ENCODE measurements at places on chromosomes 1 and 21.

GRCh38 chr1:2800664-2801045 lies 838 bp downstream of the TTC34 start:
- no peak for DNase-seq

- peak; percentile 60 for DNase-seq
Observed at GRCh38 chr1:200306944-200307754, 102.7 kb downstream of the ZNF281 start.

GRCh38 chr1:156528875-156529425 lies 28.4 kb upstream of the MEF2D start:
- no peak for DNase-seq

GRCh38 chr1:175174309-175175102 lies 18.1 kb downstream of the KIAA0040 start:
- no peak for DNase-seq

GRCh38 chr1:243413431-243414151 lies 157.8 kb downstream of the SDCCAG8 start:
- DNase-seq: no peak

DNA sequence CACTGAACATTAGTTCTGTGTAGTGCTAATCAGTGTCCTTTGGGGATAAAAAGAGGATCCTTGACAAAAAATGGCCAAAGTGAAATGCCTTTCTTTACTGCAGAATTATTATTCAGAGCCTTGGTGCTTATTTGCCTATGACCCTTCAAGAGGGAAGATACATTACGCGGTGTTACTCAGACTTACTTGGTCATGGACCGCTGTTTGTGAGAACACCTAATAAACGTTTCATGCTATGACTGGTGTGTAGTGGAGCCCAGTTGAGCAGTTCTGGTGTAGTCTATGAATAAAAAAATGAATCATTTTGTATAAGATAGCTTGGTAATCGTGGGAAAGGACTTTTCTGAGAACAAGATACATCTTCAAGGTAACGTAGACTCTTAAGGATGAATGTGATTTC lies 8.3 kb downstream of the NFYC start:
- no peak for DNase-seq

DNA sequence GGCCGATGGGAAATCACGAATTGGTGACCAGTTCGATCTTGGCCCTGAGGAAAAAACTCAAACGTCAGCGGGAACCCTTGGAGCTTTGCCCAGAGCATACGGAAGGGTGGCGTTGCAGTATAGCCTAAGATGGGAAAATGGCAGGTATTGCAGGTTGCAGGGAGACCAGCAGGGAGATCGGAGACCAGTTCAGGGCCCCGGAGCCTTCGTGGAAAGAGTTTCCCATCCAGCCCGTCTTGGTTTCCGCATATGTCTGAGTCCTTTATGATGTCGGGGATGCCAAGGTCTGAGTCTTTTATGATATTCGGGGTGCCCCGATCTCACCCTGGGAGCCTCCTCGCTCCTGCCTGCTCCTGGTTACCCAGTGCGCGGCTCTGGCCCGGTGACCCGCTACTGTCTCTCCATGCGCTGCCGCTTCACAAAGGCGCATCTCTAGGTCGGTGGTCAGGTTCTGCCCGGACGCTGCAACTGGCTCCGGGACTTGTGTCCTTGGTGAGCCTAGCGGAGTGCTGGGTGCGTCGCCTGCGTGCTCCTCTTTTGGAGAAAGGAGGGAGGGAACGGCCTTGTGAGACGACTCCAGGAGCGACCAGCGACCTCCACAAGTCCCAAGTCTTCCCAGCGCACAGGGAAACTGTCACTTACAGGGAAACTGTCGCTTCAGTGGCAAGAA lies 94.2 kb downstream of the PRKAB2 start:
- no peak for DNase-seq

- DNase-seq: no peak
Observed at GRCh38 chr1:30700528-30701257, 22.7 kb downstream of the MATN1 start.

DNA sequence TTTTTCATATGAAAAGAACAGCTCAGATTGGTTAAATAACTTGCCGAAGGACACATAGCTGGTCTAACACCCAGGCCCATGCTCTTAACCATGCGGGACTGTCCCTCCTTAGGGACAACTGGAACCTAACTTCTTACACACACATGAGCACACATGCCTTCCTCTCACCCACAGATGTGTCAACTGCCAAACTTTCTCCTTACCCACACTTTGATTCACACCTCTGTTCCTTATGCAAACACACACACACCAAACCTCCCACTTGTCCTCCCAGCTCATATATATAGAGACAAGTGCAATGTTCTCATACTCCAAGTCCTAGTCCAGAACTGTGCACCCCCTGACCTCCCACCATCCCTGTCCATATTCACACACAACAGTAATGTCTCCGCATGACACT lies 4.3 kb downstream of the RAB25 start:
- DNase-seq: no peak

- no peak for DNase-seq
Observed at GRCh38 chr1:54559771-54560231, 11.8 kb downstream of the ACOT11 start.

GRCh38 chr1:159247266-159247665 lies 42.6 kb downstream of the ACKR1 start:
- DNase-seq: no peak

DNA sequence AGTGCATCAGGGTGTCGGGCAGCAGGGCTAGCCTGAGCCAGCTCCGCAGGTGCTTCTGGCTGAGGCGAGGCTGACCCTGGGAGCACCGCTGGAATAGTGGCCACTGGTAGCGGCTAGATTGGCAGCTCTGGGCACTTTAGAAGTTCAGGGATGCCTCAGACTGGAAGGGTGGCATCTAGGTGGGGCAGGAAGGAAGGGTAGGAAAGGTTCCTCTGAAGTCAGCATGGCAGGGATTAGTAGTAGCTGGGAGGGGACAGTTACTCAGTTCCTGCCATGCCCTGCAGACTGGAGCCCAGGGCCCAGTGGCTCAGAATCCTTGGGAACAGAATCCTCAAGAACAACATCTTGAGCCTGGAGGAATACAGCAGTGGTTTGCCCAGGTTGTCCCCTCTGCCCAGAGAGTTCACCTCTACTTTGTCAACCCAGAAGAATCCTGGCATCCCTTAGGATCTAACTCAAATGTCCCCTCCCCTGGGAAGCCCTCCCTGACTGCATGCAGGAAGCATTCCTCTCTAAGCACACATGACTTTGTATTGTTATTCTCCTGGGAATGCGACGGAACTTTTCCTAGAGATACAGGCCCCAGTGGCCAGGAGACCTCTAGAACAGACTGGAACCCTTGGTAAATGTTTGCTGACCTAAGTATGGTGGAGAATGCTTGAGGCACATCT lies 39.5 kb upstream of the BCAR3 start:
- DNase-seq: no peak

DNA sequence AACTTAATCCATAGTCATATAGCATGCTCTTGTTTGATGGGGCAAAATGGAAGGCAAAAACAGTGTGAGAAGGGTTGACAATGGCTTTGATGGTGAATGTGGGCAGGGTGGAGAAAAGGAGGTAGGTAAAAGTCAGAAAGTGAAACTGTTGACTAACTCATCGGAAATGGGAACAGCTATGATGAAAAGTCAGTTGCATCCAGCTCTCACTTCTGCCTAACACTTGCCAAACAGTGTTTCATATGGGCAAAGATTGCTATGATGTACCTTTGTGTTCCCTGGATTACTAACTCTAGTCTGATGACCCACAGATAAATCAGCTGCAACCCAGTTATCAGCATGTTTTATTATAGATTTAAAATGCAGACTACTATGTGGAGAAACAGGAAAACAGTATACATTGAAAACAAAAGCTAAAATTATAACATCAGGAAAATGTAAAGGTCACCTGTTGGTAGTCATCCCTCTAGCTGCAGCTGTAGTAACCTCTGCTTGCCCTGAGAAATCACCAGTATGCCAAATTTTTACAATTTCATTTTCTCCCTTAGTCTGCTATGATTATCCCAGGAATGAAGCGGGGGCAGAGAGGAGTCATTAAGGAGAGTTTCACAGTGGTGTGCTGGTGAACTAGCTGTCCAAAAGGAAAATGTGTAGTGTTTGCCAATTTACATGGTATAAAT lies 11.7 kb downstream of the TNFSF18 start:
- DNase-seq: no peak

DNA sequence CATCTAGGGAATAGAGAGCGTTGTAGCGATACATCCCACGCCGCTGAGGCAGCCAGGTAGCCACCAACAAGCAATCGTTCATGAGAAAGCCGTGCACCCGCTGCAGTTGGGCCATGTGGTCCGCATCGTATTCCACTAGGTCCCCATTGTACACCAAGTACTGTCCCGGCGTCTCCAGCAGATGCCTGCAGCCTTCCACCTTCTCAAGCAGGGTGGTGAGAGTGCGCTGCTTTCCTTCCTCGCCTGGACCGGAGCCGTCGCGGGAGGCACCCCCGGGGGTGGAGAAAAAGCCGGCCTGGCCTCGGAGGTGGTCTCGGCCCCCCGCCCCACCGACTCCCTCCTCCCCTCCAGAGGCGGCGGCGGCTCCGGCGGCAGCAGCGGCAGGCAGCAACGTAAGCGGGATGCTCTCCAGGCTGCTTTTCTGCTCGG lies 595 bp downstream of the EXOC8 start:
- DNase-seq: no peak

- DNase-seq: peak; percentile 41
Observed at GRCh38 chr1:233281711-233282581, 13.6 kb downstream of the PCNX2 start.

GRCh38 chr1:36166136-36166535 lies 10.2 kb downstream of the MAP7D1 start:
- no peak for DNase-seq

DNA sequence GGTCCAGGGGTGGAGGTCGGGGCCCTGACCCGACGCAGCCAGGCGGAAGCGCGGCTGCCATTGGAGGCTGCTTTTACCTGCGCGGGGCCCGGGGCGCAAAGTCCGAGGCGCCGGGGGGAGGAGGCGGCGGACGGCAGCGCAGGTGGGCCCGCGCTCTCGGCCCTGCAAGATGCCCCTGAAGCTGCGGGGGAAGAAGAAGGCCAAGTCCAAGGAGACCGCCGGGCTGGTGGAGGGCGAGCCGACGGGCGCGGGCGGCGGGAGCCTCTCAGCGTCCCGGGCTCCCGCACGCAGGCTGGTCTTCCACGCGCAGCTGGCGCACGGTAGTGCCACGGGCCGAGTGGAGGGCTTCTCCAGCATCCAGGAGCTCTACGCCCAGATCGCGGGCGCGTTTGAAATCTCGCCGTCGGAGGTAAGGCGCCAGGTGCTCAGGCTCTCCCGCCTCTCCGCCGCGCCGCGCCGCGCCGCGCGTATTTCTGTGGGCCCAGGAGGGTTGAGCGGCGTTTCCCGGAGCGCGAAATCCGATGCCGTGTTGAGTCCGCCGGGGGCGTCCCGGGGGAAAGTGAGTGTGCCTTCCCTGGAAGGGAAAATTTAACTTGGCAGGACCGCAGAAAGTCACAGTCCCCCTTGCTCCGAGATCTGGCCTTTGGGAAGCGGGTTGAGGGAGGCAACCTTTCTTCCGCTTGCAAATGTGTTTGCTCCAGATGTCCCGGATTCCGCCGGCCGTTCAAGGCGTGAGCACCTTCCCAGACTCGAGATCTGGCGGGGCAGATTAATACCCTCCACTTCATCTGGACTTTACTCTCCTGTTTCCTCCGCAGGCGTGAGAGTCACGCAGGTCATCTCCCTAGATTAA lies at the start of gene GIPC2:
TSS of gene GIPC2 (plus strand) at position 41 of the 853 bp plus-strand sequence. CDS start at position 170, 129 bp downstream.
- DNase-seq: no peak

- DNase-seq: no peak
Observed at GRCh38 chr1:75696000-75696399, 28.5 kb upstream of the ACADM start.

- DNase-seq: no peak
Observed at GRCh38 chr1:62599044-62599443, 1.7 kb downstream of the ANGPTL3 start.

DNA sequence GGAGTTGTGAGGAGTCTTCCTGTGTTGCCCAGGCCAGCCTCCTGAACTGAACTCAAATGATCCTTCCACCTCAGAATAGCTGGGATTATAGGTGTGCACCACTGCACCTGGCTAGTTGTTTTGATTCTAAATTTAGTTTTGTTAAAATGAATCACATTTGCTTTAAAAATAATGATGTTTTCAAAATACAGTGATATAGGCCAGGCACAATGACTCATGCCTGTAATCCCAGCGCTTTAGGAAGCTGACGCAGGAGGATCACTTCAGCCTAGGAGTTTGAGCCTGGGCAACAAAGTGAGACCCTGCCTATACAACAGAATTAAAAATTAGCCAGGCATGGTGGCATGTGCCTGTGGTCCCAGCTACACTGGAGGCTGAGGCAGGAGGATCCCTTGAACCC lies 24.3 kb downstream of the RTCA start:
- no peak for DNase-seq

DNA sequence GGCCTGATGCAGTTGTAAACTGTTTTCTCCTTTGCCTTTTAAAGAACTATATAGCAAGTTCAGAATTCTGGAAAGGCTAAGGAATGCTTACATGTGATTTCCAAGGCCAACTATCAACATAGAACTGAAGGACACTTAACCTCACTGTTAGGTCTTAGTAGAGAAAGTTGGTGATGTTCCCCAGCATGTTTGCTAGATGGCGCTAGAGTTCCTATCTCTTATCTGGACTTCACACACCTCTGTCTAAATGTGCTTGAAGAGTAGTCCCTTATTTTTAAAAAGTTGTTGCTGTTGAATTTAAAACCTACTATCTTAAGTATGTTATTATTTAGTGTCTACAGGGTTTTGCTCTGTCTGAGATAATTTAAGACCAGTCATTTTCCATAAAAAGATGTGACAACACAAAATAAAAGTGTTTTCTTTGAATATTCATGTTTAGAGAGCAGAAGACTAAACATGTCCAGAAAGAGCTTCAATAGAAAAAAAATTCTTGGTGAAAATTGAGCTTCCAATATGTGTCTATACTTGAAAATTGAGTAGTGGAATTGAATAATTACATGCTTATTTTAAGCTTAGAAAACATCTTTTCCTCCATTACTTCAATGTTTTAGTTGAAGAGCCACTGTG lies 237.3 kb downstream of the S1PR1 start:
- DNase-seq: peak; percentile 30

DNA sequence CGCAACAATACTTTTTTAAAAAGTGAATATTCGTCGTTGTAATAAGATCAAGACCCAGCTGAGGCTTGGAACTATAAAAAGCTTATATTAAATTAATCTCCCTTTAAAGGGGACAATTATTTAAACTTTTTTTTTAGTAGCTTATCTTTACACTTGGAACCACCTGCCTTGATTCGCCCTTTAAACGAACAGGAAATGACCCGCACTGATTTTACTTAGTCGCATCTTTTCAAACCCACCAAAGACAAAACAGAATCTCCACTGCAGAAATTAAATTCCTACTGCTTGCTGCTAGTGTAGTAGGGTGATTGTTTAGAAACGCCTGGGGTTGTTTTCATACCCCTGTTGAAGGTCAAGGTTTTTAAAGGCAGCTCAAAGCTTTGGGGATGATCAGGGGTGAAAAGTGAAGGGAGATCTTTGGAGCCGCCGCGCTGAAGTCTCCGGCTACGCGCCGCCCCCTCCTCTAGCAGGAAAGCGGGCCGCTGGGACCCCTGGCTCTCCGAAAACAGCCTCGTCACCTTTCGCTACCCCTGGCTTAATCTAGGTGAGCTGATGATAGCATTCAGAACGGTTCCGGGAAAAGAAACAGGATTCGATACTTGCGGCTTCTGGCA lies 163.4 kb downstream of the RUNX1 start:
- peak; percentile 35 for DNase-seq

GRCh38 chr1:230940848-230941247 lies 37.8 kb downstream of the TTC13 start:
- DNase-seq: no peak

GRCh38 chr1:54791880-54792522 lies 9.1 kb downstream of the TTC22 start:
- peak; percentile 83 for DNase-seq

Measured in KBM-7 (cell line).